Right renal cortex interstitium (tissue), 3 donors: ENCODE measurements at places on chromosomes 4 and X.

GRCh38 chr4:131207589-131207988 is 1941.5 kb upstream of the PCDH10 start:
- no peak for DNase-seq

DNA sequence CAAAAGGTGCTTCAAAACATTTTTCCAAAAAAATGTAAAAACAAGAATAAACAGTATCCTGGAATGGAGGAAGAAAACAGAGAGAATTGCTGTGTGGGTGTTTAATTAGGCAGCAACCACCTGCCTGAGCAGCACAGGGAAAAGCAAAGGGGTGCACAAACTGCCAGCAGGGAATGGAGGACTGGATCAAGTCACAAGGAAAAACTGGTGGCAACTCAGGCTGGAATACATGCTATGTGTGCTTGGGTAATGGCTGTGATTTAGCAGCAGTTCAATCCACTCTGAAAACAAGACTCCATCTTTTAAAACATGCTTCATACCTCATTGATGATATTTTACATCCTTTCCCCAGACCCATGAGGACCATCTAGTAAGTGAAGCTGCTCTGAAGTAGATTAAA is 179.5 kb downstream of the HS6ST2 start:
- no peak for DNase-seq

DNA sequence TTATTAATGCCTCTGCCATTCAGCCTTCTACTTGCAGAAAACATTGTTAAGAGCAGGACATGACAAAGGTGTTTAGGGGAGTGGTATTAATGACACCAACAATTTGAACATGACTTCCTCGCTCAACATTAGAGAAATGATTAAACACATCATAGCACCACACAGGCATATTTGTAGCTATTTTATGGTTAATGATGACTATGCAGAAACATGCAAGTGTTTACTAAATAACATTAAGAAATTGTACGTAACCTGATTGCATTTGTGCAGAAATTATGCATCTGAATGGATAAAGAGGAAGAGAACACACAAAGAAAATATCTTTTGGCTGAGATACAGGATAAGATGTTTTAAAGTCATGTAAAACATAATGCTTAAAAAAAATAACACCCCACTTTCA is 323.5 kb downstream of the LDB2 start:
- DNase-seq: no peak

DNA sequence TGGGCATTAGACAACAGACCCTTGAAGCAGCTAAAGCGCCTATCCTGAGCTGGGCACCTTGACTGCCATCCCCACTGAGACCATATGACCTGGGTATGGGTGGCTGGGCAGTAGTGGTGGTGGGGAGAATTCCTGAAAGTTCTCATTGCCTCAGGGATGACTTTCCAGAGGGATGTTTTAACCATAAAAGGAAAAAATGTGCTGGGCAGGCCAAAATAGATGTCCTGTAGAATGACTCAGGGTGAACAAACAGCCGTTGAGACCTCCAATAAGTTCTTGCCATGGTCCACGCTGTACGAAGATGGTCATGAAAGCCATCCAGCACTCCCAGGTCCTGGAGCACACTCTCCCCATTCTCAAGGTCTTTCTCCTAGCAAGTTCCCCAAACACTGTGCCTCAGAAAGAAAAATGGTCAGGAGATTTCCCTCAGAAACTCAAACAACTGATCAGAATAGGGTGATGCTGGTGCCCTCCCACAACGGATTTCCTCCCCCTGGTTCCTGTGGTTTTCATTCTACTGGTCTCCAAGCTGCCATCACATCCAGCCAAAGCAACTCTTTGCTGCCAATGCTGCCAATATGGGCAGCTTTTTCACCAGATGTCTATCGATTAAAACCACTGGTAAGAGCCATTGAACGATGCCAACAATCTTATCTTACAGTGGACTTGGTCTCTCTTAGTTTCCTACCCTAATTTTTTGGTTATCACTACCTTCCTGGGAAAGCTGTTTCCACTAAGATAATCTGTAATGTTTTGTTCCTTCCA is 11.2 kb downstream of the CDKN2AIP start:
- no peak for DNase-seq

GRCh38 chr4:17500574-17500973 is 11.3 kb downstream of the QDPR start:
- no peak for DNase-seq

DNA sequence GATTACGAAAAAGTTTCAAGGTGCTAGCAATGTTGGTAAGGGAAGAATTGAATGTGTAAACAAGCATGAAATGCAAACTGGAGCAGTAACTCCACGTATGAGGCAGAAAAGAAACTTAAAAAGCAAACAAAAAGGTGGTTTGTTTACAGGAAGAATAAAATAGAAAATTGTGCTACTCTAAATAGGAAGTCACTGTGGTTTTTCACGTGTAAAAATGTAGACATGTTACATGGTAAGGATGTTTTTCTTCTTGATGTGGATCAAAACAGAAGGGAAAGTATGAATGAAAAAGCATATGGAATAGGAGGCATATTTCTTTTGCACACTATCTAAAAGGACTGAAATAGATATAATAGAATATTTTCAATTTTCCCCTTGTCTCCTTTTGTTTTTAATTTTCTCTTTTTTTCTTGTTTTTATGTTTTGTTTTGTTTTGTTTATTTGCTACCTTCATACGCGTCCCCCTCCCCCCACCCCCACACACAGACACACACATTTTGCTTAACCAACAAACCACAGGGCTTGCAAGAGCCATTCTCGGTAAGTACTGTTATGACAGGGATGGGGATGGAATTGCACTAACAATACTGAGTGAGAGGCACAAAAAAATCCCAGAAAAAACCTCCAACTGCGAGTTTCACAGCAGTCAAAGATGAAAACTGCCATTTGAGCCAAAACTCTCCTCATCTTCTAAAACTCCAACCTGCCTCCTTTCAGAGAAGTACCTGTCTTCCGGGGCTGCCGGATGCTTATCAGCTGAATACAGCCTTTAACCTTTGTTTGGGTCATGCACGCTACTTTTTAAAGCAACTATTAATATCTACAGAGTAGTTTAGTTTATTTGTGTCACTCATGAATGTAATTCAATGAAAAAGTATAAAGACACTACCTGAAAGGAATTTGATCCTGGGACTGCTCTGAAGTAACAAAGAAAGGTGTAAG is 135.8 kb downstream of the IL15 start:
- DNase-seq: no peak

- DNase-seq: no peak
Observed at GRCh38 chrX:123731258-123731986, 1.4 kb downstream of the THOC2 start.

DNA sequence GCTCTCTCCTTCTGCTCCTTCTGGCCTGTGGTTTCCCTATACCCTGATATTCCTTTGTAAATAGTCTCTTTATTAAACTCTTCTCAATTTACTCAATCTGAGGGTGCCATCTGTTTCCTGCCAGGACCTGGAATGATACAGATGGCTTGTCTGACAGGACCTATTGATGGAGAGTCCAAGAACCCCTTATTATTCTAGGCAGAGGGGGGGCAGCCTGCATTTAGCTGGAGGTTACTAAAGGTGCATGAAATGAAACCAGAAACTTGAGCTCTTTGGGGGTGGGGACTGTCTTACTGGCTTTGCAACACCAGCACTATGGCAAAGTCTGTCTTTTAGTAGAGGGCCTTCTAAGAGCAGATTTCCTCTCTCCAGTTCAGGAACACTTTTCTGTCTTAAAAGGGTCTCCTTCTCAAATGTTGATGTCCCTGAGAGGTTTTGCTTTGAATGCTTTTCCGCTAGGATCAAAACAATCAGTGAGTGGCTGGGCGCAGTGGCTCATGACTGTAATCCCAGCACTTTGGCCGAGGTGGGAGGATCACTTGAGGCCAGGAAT is 162.5 kb upstream of the MED14 start:
- DNase-seq: no peak

GRCh38 chr4:8904666-8905065 is 33.0 kb upstream of the HMX1 start:
- DNase-seq: no peak

DNA sequence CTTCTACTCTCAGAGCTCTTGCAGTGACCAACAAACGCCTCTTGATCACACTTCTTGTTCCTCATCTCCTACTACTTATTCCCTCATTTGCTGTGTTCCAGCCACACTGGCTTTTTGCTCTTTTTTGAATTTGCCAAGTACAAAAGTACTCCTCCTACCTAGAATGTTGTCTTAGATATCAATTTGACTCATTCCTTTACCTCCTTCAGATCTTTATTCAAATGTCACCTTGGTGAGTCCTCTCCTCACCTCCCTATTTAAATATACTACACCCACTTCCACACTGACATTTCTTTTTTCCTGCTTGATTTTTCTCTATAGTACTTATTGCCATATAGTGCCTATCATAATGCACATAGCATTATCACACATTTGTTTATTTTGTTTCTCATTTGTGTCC is 6.2 kb upstream of the DCAF4L1 start:
- no peak for DNase-seq

- no peak for DNase-seq
Observed at GRCh38 chr4:47505666-47506065, 20.6 kb downstream of the ATP10D start.

DNA sequence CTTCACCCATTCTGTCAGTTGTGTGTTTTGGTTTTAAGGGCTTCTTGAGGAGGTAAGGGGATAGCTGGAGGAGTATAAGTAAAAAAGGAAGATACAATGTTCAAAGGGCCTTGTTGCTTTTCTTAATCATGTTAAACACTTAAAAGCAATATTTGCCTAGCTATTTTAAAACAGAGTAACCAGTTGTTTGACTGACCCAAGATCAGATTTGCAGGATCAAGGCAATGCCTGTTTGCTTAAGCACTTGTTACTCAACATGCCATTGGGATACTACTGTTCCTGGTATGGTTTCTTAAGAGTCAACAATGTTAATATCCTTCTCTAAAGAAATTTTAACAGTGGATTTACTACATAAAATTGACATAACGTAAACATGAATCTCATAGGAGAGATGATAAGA is 2.6 kb downstream of the DCLK2 start:
- DNase-seq: no peak
